H1 (cell line): ENCODE measurements at places on chromosomes 12 and 14. TPM values are rescaled to one million over a fixed set of nuclear protein-coding genes. Genes with fewer than 3 reads are reported as not detected.

- no peak for DNase-seq
- no peaks in the 10 kb centered on the region for H3K27me3 ChIP-seq
- no peaks in the 10 kb centered on the region for H3K36me3 ChIP-seq
- peaks cover 4% of the 10 kb centered on the region for H3K4me1 ChIP-seq
Measured at GRCh38 chr12:122846622-122847515, 11.6 kb downstream of the HIP1R start.

DNA sequence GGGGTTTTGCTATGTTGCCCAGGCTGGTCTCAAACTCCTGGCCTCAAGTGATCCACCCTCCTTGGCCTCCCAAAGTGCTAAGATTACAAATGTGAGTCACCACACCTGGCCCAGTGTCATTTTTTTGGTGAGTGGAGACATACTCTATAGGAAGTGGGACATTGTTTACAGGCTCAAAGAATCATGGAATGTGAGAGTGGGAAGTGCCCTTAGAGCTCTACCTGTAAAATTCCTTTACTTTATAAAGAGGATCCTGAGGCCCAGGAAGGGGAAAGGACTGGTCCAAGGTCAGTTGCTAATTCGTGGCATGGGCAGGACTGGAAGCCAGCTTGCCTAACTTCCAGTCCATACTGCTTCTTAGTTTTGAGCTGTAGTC, 8.7 kb upstream of the ADCK1 start:
- DNase-seq: no peak
- H3K36me3 ChIP-seq: no peaks in the 10 kb centered on the region
- no peaks in the 10 kb centered on the region for H3K4me1 ChIP-seq
- H3K27me3 ChIP-seq: no peaks in the 10 kb centered on the region
- H3K27ac ChIP-seq: no peak overlapping the region

GRCh38 chr14:88417594-88417993, 32.1 kb downstream of the SPATA7 start:
- H3K4me3 ChIP-seq: no peak overlapping the region
- H3K36me3 ChIP-seq: no peaks in the 10 kb centered on the region
- H3K4me1 ChIP-seq: no peaks in the 10 kb centered on the region
- no peak for DNase-seq
- no peaks in the 10 kb centered on the region for H3K27me3 ChIP-seq

- DNase-seq: no peak
- H3K4me1 ChIP-seq: no peaks in the 10 kb centered on the region
- no peaks in the 10 kb centered on the region for H3K36me3 ChIP-seq
- no peak overlapping the region for H3K4me3 ChIP-seq
- H3K27me3 ChIP-seq: no peaks in the 10 kb centered on the region
- H3K27ac ChIP-seq: no peak overlapping the region
Measured at GRCh38 chr14:30143627-30144026, 216.0 kb upstream of the PRKD1 start.

DNA sequence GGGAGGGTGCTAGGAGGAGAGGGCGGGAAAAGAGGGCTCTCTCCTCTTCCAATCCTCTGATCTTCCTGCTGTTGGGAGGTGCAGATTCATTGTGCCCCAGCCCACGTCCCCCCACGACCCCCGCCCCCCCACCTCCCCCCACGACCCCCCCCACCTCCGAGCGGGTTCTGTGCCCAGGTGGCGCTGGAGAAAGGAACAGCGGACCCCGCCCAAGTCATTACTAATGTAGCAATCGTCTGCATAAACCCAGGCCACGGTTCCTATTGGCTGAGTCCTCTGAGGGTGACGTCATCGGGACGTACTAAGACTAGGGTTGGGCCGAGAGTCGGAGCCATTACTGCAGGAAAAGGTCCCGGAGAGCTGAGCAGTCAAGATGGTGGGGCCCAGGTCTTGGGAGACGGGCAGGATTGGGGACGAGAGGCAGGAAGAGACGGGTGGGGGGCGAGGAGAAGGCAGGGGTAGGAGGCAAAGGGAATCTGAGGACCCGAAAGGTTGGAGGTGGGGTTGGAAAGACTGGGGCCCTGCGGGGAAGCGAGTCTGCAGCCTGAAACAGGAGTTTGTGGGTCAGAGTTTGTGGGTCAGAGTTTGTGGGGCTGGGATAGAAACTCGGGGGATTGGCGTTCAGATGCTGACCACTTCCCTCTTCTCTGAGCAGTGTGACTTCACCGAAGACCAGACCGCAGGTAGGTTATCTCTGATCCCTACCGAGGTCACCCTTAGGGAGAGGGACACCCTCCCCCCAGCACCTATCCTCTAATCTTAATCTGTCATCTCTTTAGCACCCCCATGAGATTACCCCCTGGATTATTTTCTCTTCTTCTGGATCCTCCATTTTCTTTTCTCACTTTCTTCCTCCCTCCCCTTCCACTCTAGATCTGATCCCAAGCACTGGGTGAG, at the start of gene MYL6:
TSS of gene MYL6 (plus strand) at position 331 of the 897 bp plus-strand sequence. CDS start at position 374, 43 bp downstream.
- no peaks in the 10 kb centered on the region for H3K27me3 ChIP-seq
- peaks cover 8% of the 10 kb centered on the region for H3K4me1 ChIP-seq
- H3K4me3 ChIP-seq: peak within 1 kb of the TSS; percentile 95
- peak; percentile 91 for DNase-seq

- no peak for DNase-seq
- no peaks in the 10 kb centered on the region for H3K27me3 ChIP-seq
- H3K4me3 ChIP-seq: no peak overlapping the region
- no peak overlapping the region for H3K27ac ChIP-seq
- H3K36me3 ChIP-seq: no peaks in the 10 kb centered on the region
- no peaks in the 10 kb centered on the region for H3K4me1 ChIP-seq
Measured at GRCh38 chr14:46063872-46064271, 587.7 kb downstream of the RPL10L start.

Gene FSCB
- total RNA-seq: not detected in 2 replicates

Gene SAMD15
- total RNA-seq: 0.99 and 1.0 TPM in 2 replicates

Gene CD69
- total RNA-seq: not detected in 2 replicates

Gene NKX2-1
- total RNA-seq: not detected in 2 replicates
